DMS 273 treated with DMSO at 0.1 percent for 48 hours (cell line): ENCODE measurements at places on chromosomes 3 and 15.

DNA sequence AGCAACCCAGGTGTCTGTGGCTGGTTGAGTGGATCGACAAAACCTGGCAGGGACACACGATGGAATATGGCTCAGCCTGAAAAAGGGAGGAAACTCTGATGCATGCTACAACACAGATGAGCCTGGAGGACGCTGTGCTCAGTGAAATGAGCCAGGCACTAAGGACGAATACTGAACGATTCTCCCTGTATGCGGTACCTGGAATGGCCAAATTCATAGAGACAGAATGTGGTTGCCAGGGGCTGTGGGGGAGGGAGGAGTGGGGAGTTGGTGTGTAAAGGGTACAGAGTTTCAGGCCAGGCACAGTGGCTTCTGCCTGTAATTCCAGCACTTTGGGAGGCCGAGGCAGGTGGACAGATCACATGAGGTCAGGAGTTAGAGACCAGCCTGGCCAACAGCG is 35.1 kb downstream of the PCSK6 start:
- DNase-seq: no peak

DNA sequence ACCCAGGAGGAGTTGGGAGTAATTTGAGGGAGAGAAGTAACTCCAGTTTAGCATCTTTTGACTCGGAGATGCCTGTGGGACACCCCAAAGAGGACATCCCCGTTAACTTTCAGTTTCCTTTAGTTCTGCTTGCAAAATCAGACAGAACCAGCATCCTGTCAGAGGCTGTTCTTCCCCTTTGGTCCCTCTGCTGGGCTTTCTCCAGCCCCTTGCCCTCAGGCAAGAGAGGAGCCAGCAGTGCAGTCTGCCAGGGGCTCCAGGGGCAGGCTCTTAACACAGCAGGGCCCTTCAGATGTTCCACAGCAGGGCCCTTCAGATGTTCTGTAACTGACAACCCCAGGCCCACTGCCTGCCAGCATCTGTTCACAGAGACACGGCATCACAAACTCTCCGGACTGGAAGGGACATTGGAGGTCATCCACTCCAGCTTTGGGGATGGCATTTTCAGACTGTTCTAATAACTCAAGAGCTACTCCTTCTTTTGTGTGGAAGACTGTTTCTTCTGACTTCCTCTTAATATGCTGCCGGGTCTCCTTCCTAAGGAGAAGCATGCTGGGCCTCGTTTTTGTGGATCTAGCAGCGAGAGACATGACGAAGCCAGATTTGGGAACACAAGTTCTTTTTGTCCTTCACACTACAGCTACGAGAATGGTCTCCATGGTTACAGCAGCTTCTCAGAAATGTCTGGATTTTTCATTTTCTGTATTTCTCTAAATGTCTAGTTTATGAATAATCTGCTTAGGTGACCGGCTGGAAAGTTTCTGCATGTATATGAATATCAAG is 51.9 kb downstream of the KY start:
- no peak for DNase-seq

GRCh38 chr3:135991621-135992020 is 26.1 kb downstream of the PPP2R3A start:
- DNase-seq: no peak

DNA sequence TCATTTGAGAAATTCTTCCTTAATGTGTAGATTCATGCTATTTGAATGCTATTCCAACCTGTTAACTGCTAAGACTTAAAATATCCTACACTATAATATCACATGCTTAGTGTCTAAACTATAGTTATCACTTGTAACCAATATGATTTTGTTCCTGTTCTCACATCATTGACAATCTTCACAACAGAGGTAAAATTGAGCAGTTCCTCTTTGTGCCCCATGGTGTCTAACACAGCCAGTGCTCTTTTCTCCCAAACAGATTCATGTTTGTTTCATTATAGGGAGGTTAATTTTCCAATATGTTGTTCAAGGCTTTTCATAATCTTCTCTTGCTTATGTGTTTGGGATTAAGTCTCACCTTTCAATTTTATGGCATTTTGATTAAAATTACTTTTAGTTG is 591.1 kb downstream of the ZPLD1 start:
- DNase-seq: no peak

GRCh38 chr3:14256046-14256445 is 77.4 kb downstream of the LSM3 start:
- no peak for DNase-seq

DNA sequence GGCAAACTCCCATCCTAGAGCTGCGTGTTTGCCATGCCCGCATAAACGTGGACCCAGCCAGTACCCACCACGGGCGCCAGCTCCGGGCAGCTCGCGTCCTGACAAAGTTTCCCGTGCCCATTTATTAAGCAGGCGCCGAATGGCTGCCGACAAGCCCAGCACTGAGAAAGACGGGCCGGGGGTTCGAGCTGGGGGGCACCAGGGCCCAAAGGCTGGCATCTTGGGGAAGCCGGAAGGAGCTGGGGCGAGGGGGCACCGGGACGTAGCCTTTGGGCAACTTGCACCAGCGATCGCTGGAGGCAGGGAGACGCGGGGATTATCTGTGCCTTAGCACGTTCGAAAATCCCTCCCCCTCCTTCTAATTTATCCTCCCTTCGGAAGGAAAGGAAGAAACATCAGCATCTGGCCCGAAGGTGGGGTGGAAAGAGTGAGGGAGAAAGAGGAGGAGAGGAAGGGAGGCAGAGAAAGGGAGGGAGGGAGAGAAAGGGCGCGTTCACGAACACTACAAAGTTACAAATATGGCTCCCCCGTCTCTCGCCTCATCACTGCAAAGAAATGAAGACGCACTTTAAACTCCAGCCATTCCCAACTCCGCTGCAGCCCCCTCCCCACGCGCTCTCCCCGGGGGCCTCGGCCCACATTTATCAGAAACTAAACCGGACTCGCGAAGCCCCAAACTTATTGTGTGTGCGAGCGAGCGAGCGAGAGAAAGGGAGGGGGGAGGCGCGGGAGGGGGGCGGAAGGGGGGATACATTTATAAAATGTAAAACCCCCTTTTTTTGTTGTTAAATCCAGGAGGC is 1.0 kb downstream of the ANP32A start:
- peak; percentile 25 for DNase-seq

DNA sequence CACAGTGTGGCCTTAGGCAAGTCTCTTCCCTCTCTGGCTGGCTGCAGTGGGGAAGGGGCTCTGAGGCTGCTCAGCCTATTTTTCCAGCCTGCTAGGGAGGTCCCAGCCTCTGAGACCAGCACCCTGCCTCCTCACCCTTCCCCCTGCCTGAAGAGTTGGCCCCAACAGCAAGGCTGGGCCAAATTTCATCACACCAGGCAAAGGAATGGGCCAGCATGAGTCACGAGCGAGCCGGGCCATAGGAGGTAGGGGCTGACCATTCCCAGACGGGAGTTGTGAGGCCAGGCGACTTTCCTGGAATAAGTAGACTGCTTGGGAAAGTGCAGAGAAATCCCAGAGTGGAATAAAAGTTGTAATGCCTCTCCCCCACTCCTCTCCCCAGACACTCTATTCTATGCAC is 5.7 kb upstream of the FBLN2 start:
- DNase-seq: no peak

DNA sequence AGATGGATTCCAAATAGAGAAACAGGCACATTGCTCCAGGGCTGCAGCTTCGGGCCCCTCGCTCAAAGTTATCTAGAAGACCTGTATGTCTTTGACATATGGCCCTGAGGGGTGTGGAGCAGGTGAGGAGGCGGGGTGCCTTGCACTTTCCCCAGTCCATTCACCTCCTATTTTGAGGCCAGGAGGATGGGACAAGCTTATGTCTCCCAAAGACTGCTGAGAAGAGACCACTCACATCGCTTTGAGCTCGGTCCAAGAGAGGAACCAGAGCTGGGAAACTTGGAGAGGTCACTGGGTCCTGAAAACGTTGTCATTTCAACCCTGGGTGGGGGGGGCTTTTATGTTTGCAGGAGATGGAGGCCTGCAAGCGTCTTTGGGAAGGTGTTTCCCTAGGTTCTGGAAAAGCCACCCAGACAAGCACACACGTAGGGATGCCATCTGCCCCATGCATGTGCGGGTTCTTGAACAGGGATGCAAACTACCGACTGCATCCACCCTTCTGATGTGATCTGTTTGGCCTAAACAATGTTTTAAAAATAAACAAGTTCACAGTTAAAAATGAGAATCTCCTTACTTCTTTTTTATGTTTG is 33.7 kb upstream of the SYNM start:
- no peak for DNase-seq

DNA sequence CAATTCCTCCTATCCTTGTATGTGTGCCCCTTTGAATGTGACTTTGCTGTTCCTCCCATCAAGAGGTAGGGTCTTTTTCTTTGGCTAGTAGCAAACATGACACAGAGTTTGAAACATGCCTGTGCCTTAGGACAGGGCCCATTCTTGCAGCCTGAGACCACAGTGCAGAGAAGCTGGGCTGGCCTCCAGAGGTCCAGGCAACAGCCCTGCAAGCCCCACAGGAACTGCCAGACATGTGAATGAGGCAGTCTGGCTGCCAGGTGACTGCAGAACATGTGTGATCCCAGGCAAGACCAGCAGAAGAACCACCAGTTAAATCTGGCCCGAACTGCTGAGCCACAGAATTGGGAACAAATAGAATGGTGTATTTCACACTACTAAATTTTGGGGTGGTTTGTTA is 1.2 kb upstream of the HGD start:
- DNase-seq: peak; percentile 17

GRCh38 chr3:194988495-194989165 is 282.3 kb downstream of the XXYLT1 start:
- no peak for DNase-seq

- DNase-seq: no peak
Measured at GRCh38 chr3:58307639-58308215, 1.4 kb downstream of the HTD2 start.

- DNase-seq: no peak
Measured at GRCh38 chr3:89025185-89025584, 82.2 kb upstream of the EPHA3 start.

GRCh38 chr3:121758727-121759450 is 9.3 kb upstream of the GOLGB1 start:
- no peak for DNase-seq

- peak; percentile 79 for DNase-seq
Measured at GRCh38 chr3:41369838-41370237, 170.5 kb downstream of the CTNNB1 start.

DNA sequence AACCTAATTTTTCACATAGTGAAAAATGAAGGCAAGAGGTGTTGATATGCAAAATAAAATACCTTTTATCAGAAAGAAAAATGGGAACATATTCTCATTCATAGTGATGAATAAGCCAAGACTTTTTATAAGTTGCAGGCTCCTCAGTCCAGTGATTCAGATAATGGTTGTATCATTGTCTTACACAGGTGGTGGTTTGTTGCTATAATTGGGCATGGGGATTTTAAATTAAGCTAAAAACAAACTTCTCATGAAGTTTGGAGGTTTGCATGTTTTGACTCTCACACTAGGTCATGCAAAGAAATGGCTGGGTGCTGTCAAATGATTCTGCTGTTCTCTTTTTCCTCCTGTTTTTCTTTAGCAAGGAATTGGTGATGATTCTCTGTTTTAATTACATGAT is 60.8 kb upstream of the SKIL start:
- DNase-seq: no peak

DNA sequence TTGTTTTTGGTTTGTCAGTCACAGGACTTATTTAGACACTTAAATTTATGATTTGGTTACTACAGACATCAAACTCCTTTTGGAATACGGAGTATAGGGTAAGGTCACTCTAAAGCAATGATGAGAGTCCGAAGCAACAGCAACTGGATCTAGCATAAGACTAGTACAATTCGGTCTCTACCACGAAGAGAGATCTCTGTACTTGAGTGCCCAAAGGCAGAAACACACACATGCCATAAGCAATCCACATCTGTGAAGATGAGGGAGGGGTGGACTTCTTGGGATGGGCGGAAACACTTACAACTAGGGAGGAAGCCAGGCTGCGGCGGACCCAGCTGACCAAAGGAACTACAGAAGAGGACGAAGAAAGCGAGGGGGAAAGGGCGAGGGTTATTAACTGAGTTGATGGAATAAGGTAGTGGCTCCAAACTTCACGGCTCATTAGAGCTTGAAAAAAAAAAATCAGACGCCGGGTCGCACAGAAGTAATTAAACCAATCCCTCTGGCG is 595 bp downstream of the DPH6 start:
- DNase-seq: no peak

DNA sequence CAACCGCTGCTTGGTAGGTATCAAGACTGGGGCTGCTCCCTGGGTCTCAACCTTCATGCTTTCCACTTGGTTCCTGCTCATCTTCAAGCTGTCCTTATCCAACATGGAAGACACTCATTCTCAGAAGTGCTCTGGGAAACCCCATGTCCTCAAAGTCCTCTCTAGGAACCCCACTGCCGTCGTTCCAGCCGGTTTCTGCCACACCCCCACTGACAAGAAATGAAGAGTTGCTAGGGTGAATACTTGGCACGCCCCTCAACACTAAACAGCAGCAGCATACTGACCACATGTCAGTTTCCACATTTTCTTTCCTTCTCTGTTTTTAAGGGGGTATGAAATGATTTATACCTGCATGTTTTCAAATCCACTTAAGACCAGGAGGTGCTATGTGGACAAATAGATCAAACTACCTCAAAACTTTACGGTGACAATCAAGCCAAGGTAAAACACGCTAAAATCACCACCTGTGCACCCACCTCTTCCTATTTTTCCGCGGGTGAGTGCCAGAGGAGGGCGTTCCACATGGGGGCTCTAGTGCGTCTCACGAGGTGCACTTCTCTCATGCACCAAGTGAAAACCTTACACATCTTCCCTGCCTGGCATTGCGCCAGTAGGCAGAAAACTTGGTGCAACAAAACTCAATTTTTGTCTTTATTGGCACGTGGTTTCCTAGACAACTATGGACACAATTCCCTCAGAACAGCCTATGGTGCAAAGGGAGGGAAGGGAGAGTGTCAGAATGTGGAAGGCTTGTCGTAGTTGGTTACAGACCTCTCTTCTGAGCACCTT is 125.1 kb downstream of the TJP1 start:
- no peak for DNase-seq

GRCh38 chr15:44694416-44694815 is 16.7 kb downstream of the PATL2 start:
- DNase-seq: no peak

- DNase-seq: no peak
Measured at GRCh38 chr3:149493315-149494021, 19.0 kb downstream of the TM4SF4 start.

- no peak for DNase-seq
Measured at GRCh38 chr3:16302082-16302631, 37.1 kb downstream of the OXNAD1 start.

DNA sequence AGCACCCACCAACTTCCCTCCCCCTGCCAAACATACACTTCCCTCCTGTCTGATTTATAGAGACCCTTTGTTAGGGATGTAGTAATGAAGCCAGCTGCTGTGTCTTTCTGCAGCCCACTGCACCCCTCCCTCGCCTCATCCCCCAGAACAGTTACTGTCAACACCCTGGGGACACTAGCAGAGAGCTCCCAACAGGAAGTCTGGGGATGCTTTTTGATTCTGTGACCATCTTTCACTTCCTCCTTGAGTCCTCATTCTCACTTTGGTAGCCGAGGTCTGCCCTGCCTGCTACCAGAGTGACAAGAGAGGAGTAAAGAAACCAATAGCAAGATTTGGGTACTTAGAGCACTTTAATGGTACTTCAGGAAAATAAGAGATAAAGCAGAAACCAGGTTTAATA is 201.6 kb downstream of the SATB1 start:
- no peak for DNase-seq
